ENCODE measurements at places on chromosomes 4 and X.

GRCh38 chrX:63475200-63475599, 124.1 kb upstream of the SPIN4 start:
- peak; percentile 3 for DNase-seq

DNA sequence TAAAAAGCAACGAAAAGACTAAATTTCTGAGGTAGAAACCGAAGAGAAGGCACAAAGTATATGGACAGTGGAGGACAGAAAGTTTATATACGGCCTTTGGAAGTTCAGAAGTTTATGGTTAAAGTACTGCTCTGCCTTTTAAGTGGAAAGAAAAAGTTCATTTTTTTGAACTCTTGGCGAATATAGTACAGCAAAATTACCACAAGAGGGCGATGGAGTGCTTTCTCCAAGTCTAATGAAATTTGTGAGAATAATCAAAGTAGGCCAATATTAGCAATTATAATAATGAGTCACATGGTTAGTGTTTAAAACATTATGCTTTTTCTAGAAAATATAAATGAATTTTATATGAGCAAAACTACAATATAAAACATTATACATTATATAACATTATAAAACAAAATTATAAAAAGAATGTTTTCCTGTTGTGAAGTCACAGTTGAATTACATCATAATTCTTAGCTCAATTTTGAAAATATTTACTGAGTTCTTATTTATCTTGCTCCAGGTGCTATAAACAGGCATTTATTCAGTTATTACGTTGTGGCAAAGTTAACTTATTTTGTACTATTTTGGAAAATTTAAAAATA, 136.2 kb upstream of the BMPR1B start:
- peak; percentile 51 for DNase-seq

GRCh38 chr4:184850431-184851199, 24.8 kb upstream of the ACSL1 start:
- no peak for DNase-seq

GRCh38 chr4:133000012-133000411, 149.1 kb upstream of the PCDH10 start:
- DNase-seq = no peak

GRCh38 chr4:33104273-33104672, 2384.1 kb downstream of the PCDH7 start:
- no peak for DNase-seq

- no peak for DNase-seq
These were observed 118.5 kb upstream of the NKX1-1 start for GRCh38 chr4:1524761-1525160.

- no peak for DNase-seq
These were observed 569 bp downstream of the ARFIP1 start for GRCh38 chr4:152780267-152780778.

- DNase-seq = peak; percentile 80
These were observed 13.8 kb upstream of the ENOX2 start for GRCh38 chrX:130916636-130917422.

GRCh38 chr4:4647041-4647440, 105.2 kb upstream of the STX18 start:
- DNase-seq = no peak

DNA sequence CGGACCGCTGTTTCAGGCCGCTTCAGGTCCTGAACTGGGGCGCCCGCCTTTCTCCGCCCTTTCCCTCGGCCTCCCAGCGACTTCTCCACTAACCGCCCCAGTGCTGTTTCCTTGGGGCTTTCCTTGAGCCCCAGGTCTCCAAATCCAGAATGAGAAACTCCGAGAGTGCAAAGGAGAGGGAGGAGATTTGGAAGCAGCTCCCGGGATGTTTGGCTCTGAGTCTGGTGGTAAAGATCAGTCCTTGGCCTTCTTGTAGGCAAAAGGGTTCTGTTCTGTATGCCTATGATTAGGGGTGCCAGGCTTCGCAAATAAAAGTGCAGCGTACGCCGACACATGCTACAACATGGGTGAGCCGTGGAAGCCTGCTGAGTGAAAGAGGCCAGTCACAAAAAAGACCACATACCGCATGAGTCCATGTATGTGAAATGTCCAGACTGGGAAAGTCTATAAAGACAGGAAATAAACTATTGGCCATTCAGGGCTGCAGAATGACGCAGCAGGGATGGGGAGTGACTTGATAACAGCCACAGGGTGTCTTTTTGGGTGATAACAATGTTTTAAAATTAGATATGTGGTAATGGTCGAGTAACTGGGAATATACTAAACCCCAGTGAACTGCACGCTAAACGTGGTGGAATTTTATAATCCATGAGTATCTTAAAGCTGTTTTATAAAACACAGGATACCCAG, 99.8 kb downstream of the TRAPPC11 start:
- DNase-seq = peak; percentile 45

- no peak for DNase-seq
These were observed 9.2 kb downstream of the TXK start for GRCh38 chr4:48124870-48125269.

- DNase-seq = no peak
These were observed 3.3 kb downstream of the PLS3 start for GRCh38 chrX:115564243-115564642.

DNA sequence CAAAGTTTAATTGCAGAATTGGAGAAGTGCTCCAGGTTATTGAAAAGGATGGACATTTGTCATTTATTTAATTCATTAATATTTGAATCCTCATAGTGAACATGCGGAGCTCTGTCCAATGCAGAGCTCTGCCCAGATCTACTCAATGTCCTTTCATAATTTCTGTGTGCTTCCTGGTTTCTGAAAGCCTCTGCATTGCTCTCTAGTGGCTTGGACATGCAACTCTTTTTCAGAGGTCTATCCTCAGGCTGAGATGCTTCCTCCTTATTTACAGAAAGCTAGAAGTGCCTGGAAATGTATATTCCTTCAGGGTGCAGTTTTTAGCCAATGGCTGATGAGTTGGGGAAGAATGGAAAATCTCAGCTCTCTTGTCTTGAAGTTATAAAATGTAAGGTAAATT, 786.1 kb upstream of the AADAT start:
- DNase-seq = no peak

GRCh38 chr4:159019356-159019755, 83.5 kb upstream of the RAPGEF2 start:
- DNase-seq = no peak

DNA sequence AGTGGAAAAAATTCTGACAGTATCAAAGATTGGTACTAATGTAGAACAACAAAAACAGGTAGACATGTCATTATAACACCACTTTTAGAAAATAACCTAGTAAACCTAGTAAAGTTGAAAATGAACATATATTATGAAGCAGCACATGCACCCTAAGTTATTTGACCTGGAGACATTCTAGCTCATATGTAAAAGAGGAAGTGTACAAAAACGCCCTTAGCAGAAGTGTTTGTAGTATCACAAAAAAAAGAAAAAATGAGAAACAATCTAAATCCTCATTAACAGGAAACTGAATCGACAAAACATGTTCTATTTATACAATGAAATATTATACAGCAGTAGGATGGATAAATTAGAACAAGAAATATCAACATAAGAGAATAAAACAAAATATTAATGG, 318.9 kb upstream of the PPP1R2C start:
- no peak for DNase-seq

DNA sequence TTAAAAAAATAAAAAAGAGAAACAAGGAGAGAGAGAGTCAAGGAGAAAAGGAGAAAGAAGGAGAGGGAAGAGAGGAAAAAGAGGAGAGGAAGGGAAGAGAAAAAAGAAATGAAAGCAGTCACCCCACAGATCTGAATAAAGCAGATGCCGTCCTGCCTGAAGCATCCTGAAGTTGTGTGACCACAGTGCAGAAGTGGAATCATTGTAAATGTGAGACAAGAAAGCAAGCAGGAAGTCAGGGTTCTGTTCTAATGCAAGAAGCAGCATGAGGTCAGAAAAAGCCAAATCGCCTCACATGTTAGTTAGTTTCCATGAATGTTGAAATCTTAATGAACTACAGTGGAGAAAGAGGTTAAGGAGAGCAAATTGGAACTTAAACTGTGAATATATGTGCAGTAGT, 692.5 kb downstream of the CENPC start:
- no peak for DNase-seq
